Activated naive CD4-positive, alpha-beta T cell (primary cell): ENCODE measurements at places on chromosomes 4 and X.

DNA sequence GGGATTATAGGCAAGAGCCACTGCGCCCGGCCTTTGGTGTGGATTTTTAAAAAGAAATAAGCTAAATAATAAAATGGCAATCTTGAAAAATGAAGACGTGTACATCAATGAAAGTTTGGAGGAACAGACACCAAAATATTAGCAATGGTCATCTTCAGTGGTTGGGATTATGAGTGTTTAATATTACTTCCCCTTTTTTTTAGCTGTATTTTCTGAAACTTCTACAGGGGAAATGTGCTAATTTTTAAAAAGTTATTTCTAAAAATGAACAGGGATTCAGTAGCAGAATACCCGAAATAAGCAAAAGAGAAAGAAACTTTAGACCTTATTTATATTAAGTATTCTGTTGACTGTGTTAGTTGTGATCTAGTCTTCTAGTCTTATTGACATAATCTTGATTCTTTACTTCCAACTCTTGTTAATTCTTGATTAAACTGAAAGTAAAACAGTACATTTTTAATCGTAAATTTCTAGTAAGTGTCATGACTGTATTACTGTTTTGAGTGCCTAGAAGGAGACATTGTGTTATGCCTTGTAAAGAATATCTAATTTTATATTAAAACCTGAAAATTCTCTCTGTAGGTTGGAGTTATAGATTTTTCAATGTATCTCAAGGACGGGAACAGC is 51.3 kb downstream of the RUFY3 start:
- no peak for DNase-seq

GRCh38 chrX:72270316-72270866 is 6.7 kb downstream of the RPS4X start:
- no peak for DNase-seq

GRCh38 chrX:38233891-38234667 is 13.4 kb upstream of the SRPX start:
- no peak for DNase-seq

DNA sequence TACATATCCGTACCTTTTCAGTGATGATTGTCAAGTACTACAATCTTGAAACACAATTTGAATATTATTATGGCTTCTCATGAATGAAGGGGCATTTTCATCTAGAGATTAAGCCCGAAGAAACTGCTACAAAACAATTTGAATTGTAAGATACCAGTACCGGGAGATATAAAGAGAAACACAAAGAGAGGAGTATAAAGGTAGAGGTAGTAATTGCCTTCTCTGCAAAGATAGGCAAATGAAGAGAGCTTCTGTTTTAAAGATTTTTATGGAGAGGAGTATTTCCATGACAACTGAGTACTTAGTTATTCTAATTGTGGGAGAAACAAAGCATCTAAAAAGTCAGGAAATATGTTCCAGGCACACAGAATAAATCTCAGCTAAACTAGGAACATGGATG is 25.3 kb upstream of the KCNIP4 start:
- no peak for DNase-seq

- no peak for DNase-seq
Observed at GRCh38 chr4:177718514-177718913, 276.3 kb upstream of the AGA start.

DNA sequence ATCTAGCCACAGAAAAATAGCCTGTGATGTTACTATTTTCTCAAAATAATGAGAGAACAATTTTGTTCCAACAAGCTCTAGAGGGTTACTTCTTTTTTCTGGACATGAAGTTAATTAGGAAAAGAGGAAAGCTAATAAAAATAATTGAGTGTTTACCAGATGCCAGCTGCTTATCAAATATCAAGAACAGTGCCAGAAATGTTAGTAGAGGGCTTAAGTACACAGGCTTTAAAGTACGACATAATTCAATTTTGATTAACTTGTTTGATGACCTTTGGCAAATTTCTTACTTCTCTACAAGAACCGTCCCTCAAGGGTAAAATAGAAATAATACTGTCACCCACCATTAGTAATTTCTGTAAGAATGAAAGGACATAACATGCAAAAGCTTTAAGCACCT is 977.0 kb downstream of the FSTL5 start:
- no peak for DNase-seq

DNA sequence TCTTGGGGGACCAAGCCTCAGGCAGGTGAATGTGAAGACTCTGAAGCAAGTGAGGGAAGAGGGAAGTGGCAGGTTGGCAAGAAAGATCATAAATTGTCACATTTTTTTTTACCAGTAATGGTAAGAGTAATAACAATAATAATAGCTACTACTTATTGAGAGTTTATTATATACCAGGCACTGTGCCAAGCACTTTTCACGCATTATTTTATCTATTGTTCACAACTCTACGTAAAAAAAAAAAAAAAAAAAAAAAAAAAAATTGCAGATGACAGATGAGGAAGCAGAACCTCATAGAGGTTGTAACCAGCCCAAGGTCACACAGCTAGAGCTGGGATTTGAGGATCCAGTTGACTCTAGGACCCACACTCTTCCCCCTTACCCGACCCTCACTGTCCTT is 40.9 kb downstream of the TSC22D3 start:
- DNase-seq: no peak

DNA sequence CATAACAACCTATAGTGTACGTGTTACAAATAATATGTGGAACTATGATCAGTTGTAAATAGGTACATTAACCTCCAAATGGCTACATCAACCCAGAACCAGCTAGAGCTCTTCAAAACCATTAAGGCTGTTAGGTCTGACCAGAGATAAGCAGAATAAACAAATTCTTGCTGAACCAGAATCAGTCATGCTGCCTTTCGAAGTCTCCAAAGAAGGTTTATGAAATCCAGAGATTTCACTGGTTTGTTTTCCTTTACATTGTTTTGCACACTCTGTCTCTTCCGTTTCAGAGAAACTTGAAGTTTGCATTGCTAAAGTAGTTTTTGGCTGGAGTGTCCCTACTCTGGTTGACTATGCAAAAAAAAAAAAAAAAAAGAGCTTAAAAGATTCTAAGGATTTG is 177.3 kb upstream of the SLIT2 start:
- no peak for DNase-seq

DNA sequence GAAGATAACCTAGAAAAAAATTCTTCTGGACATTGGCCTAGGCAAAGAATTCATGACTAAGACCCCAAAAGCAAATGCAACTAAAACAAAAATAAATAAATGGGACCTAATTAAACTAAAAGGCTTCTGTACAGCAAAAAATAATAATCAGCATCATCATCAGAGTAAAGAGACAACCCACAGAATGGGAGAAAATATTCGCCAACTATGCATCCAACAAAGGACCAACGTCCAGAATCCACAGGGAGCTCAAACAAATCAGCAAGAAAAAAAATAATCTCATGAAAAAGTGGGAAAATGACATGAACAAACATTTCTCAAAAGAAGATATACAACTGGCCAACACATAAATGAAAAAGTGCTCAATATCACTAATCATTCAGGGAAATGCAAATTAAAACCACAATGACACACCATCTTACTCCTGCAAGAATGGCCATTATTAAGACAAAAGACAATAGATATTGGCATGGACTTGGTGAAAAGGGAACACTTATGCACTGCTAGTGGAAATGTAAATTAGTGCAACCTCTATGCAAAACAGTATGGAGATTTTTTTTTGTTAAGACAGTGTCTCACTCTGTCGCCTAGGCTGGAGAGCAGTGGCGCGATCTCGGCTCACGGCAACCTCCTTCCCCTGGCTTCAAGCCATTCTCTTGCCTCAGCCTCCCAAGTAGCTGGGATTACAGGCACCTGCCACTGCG is 29.9 kb downstream of the ELF2 start:
- no peak for DNase-seq

DNA sequence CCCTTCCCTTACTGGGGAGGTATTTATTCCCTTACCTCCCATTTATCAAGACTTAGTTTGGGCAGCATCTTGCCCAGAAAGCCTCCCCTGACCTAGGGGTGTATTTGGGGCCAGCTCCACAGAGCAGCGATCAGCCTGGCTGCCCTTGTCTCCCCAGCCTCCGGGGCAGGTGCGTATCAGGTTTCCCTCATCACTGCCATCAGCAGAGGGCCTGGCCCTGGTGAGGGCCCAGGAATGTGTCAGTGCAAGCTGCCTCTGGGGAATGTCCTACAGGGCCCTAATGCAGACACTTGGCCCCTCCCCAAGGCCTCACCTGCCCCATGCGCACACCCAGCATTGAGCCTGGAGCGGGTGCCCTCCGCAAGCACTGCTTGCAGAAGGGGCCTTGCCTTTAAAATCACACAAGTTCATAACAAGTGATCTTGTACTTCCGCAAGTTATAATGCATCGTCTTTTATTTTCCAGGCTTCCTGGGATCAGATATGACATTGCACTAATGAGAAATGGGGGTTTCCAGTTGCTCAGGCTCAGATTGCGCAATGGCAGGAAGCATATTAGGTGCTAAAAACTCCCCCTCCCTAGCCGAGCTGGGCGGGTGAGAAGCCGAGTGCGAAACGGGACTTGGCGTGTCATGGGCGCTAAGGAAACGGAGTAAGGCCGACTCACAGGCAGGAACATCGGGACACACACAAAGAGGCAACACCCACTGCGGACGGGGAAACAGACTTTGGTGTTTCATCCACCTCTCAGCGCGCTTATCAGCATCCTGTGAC is 25.4 kb upstream of the AFAP1 start:
- DNase-seq: no peak

DNA sequence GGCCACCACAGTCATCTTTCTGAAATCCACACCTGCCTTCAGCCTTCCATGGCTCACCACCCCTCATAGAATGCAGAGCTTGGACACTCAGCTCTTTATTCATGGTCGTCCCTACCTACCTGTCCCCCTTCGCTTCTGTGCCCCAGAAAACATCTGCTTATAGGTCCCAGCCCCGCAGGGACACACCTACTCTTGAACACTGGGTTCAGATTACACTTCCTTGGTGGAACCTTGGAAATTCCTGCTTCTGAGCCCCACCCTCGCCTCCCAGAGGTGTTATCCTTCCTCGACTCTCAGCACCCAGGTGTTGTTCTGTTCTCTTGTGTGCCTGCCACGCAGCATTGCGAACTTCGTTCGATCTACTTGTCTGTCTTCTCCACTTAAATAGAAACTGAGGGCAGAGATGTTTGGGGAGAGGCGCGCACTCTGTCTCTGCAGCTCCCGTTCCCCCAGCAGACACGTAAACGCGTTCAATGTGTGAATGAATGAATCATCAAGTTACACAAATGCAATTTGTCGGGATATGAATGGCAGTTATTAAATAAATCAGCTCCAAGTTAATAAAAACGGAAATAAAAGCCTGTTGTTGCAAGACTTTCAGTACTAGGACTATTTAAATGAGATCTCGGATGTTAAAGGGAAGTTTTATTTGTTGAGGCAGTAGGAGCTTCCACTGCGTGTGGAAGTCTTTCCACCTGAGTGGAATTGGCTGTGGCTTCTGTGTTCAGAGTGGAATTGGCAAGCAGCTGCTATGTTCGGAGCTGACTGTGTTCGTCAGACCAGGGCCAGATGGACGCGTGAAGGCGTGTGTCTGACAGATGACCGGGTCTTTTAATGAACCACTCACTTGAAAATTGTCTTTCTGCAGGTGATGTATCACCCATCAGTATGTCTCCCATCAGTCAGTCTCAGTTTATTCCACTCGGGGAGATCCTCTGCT is 95.6 kb downstream of the STOX2 start:
- DNase-seq: no peak

- no peak for DNase-seq
Observed at GRCh38 chr4:35025152-35025834, 1219.0 kb downstream of the ARAP2 start.

DNA sequence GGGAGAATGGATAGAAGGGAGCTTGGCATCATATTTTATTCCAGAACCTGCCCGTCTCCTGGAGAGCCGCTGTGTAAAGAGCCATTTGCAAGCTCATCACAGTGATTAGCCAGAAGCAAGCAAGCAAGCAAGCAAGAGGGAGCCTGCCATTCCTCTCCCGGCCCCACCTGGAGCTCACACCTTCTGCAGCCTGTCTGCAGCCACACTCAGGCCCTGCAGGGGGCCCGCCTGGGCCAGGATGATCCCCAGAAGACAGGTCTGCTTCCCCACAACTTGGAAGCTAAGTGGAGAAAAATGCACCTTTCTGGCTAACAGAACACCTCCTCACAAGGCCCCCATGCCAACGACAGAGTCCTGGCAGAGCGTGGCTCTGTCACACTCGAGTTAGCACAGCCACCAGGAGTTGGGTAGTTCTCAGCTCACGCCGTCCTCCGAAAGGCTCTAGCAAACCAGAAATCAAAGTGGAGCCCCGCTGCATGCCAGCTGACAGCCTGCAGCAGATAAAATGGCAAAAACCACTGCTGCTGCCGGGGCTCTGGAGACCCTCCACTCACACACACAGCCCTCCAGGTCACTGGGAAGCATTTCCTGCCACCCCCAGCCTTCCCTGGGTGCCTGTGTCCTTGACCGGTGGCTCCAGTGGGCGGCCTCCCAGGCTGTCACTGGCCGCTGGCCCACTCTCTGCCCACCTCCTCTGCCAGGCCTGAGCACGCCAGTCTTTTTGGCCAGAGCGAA is 54.9 kb downstream of the DCTD start:
- DNase-seq: no peak

DNA sequence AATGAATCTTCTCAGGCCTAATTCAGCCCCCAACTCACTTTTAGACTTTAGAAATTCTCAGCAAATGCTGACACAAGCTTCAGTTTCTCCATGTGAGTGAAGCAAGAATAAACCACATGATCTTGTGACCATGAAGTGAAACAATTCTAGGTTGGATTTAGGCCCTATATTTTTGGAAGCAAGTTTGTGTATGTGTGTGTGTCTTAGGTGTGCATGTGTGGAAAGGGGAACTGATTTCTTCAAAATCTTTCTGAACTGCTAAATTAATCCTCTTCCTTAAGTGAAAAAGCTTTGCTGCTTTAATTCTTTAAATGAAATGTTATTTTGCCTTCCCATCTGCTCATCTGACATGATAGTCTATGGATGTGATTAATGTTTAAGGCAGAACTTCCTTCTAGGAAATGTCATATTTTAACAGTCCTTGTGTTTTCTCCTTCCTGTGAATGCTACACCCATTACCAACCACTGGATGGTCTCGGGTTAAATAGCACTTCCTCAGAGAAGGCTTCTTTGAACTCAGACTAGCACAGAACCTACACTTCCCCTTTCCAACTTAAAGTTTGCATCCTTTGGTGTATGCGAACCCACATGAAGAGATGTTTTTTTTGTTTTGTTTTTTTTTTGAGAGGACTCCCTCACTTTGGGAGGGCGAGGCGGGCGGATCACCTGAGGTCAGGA is 1.2 kb upstream of the TMEM144 start:
- DNase-seq: no peak

DNA sequence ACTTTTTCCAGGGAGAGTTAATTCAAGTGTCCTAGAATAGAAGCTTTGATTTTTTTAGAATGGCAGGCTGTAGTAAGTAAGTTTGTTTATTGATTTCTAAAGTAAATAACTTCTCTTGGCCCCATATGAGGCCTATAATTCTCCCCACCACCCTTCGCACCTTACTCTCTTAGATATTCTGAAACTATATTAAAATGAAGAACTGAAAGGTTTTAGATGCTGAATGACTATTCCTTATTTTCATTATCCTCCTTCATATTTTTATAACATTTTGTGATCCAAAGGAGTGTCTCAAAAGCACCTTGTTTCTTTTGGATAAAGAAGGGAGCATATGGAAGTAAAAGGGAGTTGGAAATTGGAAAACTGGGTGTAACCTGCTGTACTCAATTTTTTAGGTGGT is 70.3 kb downstream of the IRS4 start:
- DNase-seq: no peak
